Calu3 (cell line): ENCODE measurements at places on chromosomes 16 and 17. TPM values are rescaled to one million over a fixed set of nuclear protein-coding genes. Genes with fewer than 3 reads are reported as not detected.

GRCh38 chr16:79407461-79408135 is 192.9 kb downstream of the MAF start:
- no peaks in the 10 kb centered on the region for H3K27me3 ChIP-seq
- no peak overlapping the region for H3K4me3 ChIP-seq
- no peaks in the 10 kb centered on the region for H3K4me1 ChIP-seq
- H3K36me3 ChIP-seq: no peaks in the 10 kb centered on the region
- no peak for DNase-seq

DNA sequence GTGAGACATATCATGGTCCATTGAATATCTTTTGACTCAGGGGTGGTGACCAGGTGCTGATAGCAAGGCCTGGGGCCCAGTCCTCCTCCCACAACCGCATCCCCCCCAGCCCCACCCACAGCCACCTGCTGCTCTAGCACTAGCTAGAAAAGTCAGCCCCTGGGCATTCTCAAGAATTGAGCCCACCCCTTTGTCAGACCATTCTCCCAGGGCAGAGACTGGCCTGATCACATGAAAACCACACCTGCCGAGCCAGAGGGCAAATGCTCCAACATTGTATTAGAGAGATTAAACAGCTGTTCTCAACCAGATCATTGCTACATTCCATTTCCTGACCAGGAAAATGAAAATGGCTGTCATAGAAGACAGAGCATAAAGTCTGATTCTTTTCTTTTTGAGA is 62.4 kb downstream of the RAB11FIP4 start:
- H3K4me3 ChIP-seq: no peak overlapping the region
- no peaks in the 10 kb centered on the region for H3K36me3 ChIP-seq

DNA sequence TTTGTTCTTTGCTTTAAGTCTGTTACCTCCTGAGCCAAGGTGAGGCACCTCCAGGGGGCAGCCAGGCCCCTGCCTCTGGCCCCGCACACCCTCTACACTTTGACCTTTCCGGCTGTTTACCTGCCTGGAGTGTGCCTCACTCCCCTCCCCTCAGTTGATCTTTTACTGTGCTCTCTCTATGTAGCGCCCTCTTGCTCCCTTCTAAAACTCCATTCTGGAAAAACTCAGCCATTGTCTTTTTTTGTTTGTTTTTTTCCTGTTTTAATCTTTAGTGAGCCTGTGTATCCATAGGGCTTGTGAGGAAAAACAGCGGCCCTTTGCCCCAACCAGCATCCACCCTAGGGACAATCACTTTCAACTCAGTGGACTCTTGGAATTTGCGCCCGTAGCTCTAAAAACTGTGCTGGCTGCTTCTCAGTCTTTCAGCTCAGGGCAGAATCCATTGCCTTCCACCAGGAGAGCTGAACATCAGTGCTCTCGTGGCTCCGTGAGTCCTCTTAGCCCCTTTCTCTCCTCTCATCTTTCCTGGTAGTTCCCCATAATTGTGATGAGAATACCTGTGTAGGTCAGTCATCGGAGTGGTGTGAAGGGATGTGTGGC is 4.3 kb downstream of the AMDHD2 start:
- peaks cover 78% of the 10 kb centered on the region for H3K36me3 ChIP-seq
- DNase-seq: no peak
- peaks cover 29% of the 10 kb centered on the region for H3K4me1 ChIP-seq
- no peak overlapping the region for H3K4me3 ChIP-seq
- H3K27me3 ChIP-seq: no peaks in the 10 kb centered on the region

DNA sequence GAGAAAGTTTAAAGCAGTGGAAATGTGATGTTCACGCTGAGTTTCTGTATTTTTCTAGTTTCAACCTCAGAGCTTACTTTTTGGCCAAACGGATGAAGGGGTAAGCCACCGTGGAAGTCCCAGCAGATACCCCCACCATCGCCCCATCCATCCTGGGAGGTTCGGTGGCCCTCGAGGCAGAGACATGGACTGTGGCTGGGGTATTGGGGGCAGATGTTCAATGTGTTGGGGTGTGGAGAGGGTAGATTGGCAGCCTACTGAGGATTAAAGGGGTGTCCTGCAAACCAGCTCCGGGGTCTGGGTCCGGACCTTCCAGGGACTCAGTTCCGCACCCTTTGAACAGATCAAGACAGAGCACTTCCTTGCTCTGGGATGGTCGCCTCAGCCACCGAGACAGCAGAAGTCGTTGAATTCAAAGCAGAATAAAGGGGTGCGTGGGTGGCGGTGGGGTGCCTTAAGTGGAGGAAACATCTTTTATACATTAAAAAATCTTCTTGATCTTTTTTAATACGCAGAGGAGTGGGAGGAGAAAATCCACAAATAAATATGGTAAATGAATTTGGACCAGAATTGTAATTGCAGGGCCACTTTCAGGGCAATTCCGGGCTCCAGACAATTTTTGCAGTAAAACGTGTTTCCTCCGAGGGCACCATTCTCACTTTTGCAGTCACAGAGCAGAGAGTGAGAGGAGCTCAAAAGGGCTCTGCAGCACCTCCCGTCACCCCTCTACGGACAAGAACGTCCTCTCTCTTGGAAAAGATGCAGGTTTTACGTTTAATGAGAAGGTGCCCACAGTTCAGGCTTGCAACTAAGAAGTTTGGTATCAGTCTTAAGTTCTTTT is 8.2 kb upstream of the CBX8 start:
- H3K36me3 ChIP-seq: peaks cover 19% of the 10 kb centered on the region
- no peak overlapping the region for H3K27ac ChIP-seq
- H3K4me1 ChIP-seq: peaks cover 26% of the 10 kb centered on the region
- DNase-seq: no peak
- H3K4me3 ChIP-seq: no peak overlapping the region
- H3K27me3 ChIP-seq: peaks cover 78% of the 10 kb centered on the region

GRCh38 chr17:64400642-64401041 is 10.0 kb upstream of the PECAM1 start:
- no peak for DNase-seq
- H3K4me3 ChIP-seq: no peak overlapping the region
- H3K36me3 ChIP-seq: no peaks in the 10 kb centered on the region
- H3K27me3 ChIP-seq: no peaks in the 10 kb centered on the region
- H3K4me1 ChIP-seq: peaks cover 7% of the 10 kb centered on the region

DNA sequence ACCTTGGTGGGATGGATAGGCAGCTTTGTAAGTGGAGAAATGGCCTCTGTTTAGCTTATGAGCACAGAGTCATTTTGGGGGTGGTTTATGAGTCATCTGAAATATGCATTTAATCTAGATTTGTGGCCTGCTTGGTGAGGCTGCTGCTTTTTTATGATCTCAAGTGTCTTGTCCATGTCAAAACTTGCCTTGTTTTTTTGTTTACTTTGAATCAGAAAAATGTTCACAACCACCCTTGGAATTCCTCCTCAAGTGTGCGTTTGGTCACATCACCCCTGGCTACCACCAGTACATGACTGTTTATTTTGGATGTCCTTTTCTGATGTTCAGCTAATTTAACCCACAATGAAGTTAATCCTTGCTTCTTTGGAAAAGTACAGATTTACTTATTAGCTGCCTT is 64.6 kb downstream of the FTO start:
- peak overlapping the region; percentile 12 for H3K27ac ChIP-seq
- H3K27me3 ChIP-seq: no peaks in the 10 kb centered on the region
- no peak overlapping the region for H3K4me3 ChIP-seq
- H3K4me1 ChIP-seq: peaks cover 46% of the 10 kb centered on the region
- H3K36me3 ChIP-seq: no peaks in the 10 kb centered on the region

- peaks cover 31% of the 10 kb centered on the region for H3K36me3 ChIP-seq
- no peaks in the 10 kb centered on the region for H3K27me3 ChIP-seq
- peaks cover 17% of the 10 kb centered on the region for H3K4me1 ChIP-seq
Measured at GRCh38 chr16:4350787-4351659, at the start of gene PAM16. Gene PAM16, minus strand, starts transcription at chr16:4351321. Its CDS starts 87 bp downstream, at chr16:4351234.

- H3K4me3 ChIP-seq: no peak overlapping the region
- H3K36me3 ChIP-seq: no peaks in the 10 kb centered on the region
- peaks cover 11% of the 10 kb centered on the region for H3K4me1 ChIP-seq
- DNase-seq: no peak
Measured at GRCh38 chr17:45342306-45342705, 25.5 kb upstream of the MAP3K14 start.

DNA sequence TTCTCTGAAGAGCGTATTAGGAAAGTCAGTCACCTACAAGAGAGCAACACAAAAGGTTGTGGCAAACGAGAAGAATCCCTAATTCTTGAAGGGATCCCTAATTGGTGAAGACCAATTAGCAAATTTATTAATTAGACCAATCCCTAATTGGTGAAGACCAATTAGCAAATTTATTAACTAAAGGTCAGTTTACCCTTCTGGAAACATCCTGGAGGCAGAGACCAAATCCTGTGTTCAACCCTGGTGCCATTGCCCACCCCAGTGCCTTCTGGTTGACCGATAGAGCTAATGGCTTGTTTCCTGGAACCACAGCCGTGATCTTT is 74.2 kb downstream of the WIPI1 start:
- H3K27me3 ChIP-seq: peaks cover 13% of the 10 kb centered on the region
- DNase-seq: no peak
- peaks cover 25% of the 10 kb centered on the region for H3K4me1 ChIP-seq
- no peak overlapping the region for H3K4me3 ChIP-seq
- H3K36me3 ChIP-seq: no peaks in the 10 kb centered on the region

- peak; percentile 16 for DNase-seq
- no peaks in the 10 kb centered on the region for H3K4me1 ChIP-seq
- peak overlapping the region; percentile 48 for H3K4me3 ChIP-seq
- H3K36me3 ChIP-seq: peaks cover 20% of the 10 kb centered on the region
Measured at GRCh38 chr17:74513987-74514631, 17.2 kb downstream of the CD300LB start.

DNA sequence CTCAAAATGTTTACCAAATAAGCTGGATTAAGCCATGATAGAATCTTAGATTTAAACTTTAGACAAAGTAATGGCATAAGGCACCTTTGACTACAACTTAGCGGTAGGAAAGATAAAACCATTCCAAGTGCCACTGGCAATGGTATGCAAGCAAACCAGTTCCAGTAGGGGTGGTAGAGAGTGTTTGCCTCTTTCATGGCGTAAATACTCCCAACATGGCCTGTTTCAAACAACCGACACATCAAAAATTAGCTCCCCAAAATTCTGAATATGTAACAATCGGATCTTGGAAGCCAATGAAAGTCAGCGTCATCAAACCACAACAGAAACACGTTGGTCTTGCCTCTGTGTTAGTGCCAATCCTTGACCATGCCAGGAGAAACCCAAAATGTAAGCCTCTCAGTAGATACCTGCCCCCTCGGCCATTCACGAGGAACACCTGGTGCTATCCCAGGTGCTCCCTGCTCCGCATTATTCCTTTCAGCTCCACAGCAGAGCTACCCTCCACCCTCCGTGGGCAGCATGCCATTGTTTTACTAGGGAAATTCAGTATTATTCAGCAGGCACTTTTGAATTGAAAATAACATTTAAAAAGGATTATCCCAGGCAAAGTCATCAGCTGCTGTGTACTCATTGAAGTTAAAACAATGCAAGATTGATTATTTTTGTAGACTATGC is 307.8 kb upstream of the CDH11 start:
- H3K27ac ChIP-seq: no peak overlapping the region
- no peaks in the 10 kb centered on the region for H3K36me3 ChIP-seq

DNA sequence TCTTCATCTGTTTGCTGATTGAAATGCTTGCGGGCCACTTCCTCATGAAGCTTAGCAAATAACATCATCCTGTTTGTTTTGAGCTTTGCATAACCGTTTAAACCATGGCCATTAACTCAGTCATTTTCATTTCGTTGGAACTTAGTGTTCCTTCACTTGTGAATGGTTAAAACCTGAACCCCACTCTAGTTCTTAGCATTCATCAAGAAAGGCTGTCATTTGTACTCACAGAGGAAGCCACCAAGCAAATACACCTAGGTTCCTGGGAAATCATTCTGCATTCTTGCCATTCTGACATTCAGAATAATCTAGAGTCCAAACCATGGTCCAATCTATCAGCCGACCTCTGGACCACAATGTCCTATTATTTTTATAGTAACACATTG is 8.4 kb upstream of the TAT start:
- no peak for DNase-seq
- H3K4me1 ChIP-seq: peaks cover 16% of the 10 kb centered on the region

- no peak overlapping the region for H3K27ac ChIP-seq
- peaks cover 7% of the 10 kb centered on the region for H3K4me1 ChIP-seq
- no peaks in the 10 kb centered on the region for H3K27me3 ChIP-seq
- DNase-seq: no peak
- H3K4me3 ChIP-seq: no peak overlapping the region
Measured at GRCh38 chr16:19230575-19230974, 55.0 kb upstream of the CLEC19A start.

DNA sequence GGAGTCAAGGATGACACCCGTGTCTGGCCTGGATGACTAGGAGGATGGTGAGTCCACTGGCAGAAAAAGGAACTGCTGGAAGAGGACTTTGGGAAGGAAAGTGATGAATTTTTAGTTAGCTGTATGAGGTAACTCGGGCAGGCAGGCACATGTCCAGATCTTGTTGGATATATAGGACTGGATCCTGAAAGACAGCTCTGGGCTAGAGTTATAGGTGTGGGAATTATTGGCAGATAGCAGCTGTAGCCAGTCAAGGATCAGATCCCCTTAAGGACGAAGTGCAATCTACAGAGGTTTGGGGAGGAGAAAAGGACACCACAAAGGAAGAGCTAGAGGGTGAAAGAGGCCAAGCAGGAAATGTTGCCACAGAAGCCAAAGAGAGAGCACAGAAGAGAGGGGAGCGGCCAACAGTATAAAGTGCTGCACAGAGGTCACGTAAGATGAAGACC is 10.1 kb downstream of the CYB5D1 start:
- H3K27ac ChIP-seq: no peak overlapping the region
- no peaks in the 10 kb centered on the region for H3K27me3 ChIP-seq
- DNase-seq: no peak

DNA sequence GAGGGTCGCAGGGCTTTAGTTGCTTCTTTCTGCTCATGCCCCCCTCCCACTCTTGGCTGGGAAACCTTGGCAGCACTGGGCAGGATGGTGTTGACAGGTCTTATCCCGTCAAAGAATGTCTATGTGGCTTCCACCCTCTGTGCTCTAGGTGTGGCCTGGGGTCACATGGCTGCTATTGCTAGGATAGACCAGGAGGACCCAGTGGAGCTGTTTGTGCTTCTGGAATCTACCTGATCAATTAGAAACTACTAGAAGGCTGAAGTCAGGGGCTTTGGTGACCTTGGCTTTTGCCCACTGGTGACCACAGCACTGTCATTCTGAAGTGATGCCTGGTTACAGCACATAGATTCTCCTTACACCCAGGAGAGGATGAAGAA is 105.8 kb downstream of the CMIP start:
- no peaks in the 10 kb centered on the region for H3K27me3 ChIP-seq
- no peak overlapping the region for H3K4me3 ChIP-seq
- DNase-seq: no peak
- H3K4me1 ChIP-seq: peaks cover 69% of the 10 kb centered on the region
- peak overlapping the region; percentile 38 for H3K27ac ChIP-seq

The KCNH6 gene
- not detected in 2 replicates for total RNA-seq

The CCL1 gene
- not detected in 2 replicates for total RNA-seq

The SP6 gene
- 1.1 and 1.2 TPM in 2 replicates for total RNA-seq

The ZNF19 gene
- total RNA-seq: 11.1 and 11.3 TPM in 2 replicates
